ENCODE measurements at places on chromosomes 5 and 9. TPM values are rescaled to one million over a fixed set of nuclear protein-coding genes. Genes with fewer than 3 reads are reported as not detected.

Gene JAKMIP2
- 0.52 TPM for total RNA-seq

Gene AGXT2
- not detected for total RNA-seq

Gene KCNIP1
- 4.2 TPM for total RNA-seq

Gene RABGAP1
- total RNA-seq: 55.8 TPM

Gene SLC34A1
- not detected for total RNA-seq

Gene SHC3
- total RNA-seq: 0.52 TPM

Gene GPBP1
- total RNA-seq: 71.0 TPM

Gene SLC45A2
- total RNA-seq: 0.52 TPM

Gene INSL6
- total RNA-seq: not detected

Gene PTGR1
- 53.2 TPM for total RNA-seq

Gene DOK3
- total RNA-seq: 5.7 TPM

Gene PCDHGA1
- total RNA-seq: 0.52 TPM

Gene CSF2
- not detected for total RNA-seq

Gene FABP6
- not detected for total RNA-seq

Gene SLC9A3
- total RNA-seq: 1.6 TPM

Gene TNC
- total RNA-seq: 30.8 TPM

Gene MYMK
- total RNA-seq: 8.9 TPM

Gene ORM2
- not detected for total RNA-seq

Gene TOR2A
- 2.6 TPM for total RNA-seq

Gene IARS1
- total RNA-seq: 125 TPM

Gene MCIDAS
- total RNA-seq: not detected

Gene ALDOB
- total RNA-seq: not detected

Gene SPINK4
- total RNA-seq: not detected

Gene LCN10
- 2.1 TPM for total RNA-seq

Gene OR13C3
- not detected for total RNA-seq

Gene BTNL8
- not detected for total RNA-seq

Gene CCDC192
- total RNA-seq: not detected

Gene EIF4E1B
- total RNA-seq: not detected

Gene PCDHA4
- 0.52 TPM for total RNA-seq

Gene ITK
- total RNA-seq: under 0.01 TPM

Gene GPR151
- total RNA-seq: not detected

Gene SUSD3
- 2.6 TPM for total RNA-seq

Gene WWC1
- 0.52 TPM for total RNA-seq

Gene GPX8
- 23.5 TPM for total RNA-seq

Gene CAVIN4
- 172 TPM for total RNA-seq

Gene FOXD4L4
- under 0.01 TPM for total RNA-seq

Gene CDC20B
- total RNA-seq: not detected

Gene FBP2
- total RNA-seq: 72.5 TPM

Gene GRM6
- total RNA-seq: not detected

Gene OTP
- not detected for total RNA-seq

Gene GABRA6
- total RNA-seq: not detected

Gene SPDL1
- 8.4 TPM for total RNA-seq

Gene ATP10B
- under 0.01 TPM for total RNA-seq

Gene IRF1
- 5.2 TPM for total RNA-seq

Gene IGFBPL1
- 1.0 TPM for total RNA-seq

Gene GFI1B
- total RNA-seq: 1.0 TPM

Gene PCDHGA4
- total RNA-seq: 1.0 TPM

Gene IL31RA
- total RNA-seq: 1.0 TPM

Gene TMEM232
- 1.6 TPM for total RNA-seq

All from skeletal muscle tissue (tissue), 5 donors.